Activated T-cell treated with anti-CD3 and anti-CD28 coated beads for 4 hours (primary cell): ENCODE measurements at places on chromosomes 2 and 18.

DNA sequence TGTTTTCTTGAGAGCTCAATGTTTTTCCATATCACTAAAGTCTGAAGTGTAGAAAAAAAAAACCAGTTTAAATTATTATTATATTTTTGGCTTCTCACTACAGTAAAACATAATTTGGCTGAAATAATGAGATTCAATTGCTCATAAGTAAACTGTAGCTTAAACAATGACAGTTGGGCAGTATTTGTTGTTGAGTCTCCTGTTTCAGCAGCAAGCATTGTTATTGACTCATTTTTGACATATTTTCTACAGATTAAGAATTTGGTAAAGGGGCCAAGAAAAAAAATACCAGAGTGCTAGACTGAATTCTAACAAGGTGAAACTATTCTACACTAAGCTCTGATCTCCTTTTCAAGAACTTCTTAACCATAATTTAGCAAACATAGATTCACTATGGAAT is 2070.4 kb upstream of the CELF4 start:
- DNase-seq = no peak

DNA sequence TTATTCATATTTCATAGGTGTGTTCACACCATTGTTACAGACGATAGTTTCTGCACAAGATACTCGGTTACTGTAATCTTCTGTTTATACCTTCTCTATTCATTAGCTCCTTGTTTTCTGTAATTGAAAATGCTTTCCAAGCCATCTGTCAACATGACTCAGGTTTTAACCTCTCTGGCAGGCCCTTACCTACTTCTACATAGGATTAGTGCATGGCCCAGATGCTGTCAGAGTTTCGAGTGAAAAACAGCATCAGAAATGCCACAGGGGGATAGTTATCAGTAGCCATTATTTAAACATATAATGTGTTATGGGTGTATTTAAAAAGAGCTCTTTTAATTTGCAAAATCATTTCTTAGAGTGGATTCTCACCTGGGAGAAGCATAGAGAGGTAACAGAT is 596.4 kb downstream of the FBXO15 start:
- DNase-seq = no peak

- no peak for DNase-seq
Observed at GRCh38 chr2:202278944-202279343, 13.4 kb downstream of the NOP58 start.

DNA sequence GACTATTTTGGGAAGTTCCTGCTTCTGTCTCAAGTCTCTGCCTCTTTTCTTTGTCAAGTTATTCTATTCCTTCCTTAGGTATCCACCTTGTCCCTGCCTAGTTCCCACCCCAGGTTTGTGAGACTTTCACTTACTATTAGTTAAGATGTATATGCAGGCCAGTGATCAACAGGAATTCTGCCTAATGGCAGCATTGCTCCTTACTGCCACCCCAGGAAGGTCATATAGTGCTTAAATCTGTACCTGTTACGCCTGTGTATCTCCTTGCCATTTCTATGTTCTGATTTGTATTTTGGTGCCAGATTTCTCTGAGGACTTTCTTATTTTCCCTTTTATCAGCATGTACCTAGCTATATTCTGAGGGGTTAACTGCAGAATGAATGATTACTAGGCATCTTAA is 746.0 kb upstream of the TMEFF2 start:
- no peak for DNase-seq

DNA sequence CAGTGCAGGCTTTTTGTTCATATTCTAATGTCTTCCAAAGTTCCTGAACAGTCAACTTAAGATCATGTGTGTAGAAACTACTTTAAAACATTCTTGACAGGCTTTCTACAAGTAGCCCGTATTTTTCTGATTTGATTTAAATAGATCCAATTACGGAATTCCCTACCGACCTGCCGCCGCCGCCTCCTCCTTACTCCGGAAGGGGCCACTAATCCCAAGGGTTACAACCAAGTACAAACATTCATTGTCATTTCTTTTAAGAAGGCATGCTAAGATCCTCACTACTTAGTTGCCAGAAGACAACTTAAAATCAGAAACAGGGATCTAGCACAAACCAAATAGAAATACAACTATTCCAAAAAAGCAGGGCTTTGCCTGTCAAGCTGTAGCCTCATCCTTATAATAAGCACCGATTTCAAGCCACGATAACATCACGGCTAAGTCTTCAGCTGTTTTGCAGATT is 784 bp downstream of the WDR33 start:
- DNase-seq = no peak

DNA sequence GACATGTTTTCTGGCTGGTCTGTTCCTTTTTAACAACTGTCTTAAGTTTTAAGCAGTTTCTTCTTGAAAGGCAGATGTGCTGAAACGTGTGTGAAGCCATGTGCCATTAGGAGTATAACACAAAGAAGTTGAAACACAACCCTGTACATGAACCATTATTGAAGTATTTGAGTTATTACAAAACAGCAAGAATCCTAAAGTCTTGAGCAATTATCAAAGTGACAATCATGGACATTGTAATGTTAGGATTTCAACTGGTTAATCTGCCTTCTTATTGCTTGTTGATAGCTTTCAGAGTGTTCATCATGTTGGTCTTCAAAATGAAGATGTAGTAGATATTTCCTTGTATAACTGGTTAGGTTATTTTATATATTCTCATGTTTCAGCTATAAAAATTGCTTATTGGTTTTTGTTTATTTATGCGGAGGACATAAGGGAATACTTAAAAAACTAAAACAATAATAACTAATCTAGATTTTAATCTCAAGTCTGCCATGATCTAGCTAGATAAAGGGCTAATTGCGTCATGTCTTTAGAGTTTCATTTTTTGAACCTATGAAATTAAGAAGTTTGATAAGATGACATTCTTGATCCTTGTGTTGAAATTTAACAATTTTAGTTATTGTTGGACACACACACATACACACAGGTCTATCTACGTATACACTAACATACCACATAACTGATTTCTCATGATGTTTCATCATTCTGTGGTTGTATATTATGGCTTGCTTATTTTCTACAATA is 21.1 kb downstream of the PPP1R1C start:
- no peak for DNase-seq

DNA sequence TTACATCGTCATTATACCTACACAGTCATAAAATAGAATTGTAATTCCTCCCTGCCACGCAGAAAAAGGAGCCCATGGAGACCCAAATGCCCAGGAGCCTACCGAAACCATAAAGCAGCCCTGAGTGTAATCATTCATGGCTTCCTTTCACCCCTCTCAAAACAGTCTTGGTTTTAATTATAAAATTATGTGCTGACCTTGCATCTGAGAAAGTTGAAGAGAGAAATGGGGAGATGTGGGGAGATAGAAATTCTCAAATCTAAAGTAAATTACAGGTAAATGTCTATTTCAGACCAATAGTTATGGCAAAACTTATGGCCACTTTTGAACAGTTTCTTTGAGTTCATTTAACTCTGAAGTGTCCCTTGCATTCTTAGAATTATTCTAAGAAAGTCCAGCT is 1068.8 kb downstream of the BCL11A start:
- no peak for DNase-seq

- DNase-seq = no peak
Observed at GRCh38 chr2:202042444-202042843, 8.8 kb downstream of the FZD7 start.

DNA sequence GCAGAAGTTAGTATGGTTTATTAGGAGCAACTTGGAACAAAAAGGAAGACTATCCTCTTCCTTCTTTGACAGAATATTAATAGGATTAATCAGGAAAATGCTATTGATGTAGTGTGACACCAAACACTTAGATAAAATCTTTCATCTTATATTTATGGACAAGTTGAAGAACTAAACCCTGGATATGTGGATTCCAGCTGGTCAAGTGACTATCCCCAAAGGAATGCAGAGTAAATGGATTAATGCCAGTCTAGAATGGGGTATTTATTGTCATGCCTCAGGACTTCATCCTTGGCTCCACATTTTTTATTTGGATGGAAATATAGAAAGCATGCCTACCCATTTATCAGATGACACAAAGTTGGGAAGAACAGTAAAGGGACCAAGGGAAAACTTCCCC is 124.0 kb upstream of the TTC39C start:
- no peak for DNase-seq

DNA sequence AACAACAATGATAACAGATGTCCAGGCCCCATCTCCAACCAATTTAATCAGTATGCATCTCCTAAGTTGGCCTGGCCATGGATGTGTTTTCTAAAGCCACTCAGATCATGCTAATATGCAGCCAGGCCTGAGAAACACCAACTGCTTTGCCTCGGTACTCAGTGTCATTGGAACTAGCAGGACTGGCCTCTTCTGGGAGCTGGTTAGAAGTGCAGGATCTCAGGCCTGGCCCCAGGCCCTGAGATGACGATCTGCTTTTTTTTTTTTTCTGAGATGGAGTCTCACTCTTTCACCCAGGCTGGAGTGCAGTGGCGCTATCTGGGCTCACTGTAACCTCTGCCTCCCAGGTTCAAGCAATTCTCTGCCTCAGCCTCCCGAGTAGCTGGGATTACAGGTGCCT is 69.1 kb downstream of the IRS1 start:
- DNase-seq = no peak

GRCh38 chr2:233996461-233996860 is 54.0 kb upstream of the SPP2 start:
- DNase-seq = no peak

GRCh38 chr2:237060534-237061312 is 25.0 kb upstream of the COPS8 start:
- no peak for DNase-seq

GRCh38 chr2:177589186-177589585 is 196.6 kb downstream of the AGPS start:
- no peak for DNase-seq

DNA sequence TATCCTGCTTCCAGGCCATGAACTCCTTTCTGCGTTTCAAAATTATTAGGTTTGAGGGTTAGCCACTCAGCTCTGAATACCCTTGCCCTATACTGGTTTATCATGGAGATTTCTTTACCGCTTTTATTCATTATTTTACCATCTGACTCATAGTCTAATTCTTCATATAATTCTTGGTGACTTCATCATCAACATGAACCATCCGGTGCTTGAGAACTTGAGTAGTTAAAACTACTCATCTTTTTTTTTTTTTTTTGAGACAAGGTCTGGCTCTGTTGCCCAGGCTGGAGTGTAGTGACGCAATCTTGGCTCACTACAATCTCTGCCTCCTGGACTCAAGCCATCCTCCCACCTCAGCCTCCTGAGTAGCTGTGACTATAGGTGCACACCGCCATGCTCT is 94.2 kb upstream of the LHCGR start:
- DNase-seq = no peak
